Spinal cord (tissue), 10 donors: ENCODE measurements at places on chromosomes 7 and 10. TPM values are rescaled to one million over a fixed set of nuclear protein-coding genes. Genes with fewer than 3 reads are reported as not detected.

GRCh38 chr10:62870866-62871265, 54.7 kb upstream of the EGR2 start:
- H3K4me1 ChIP-seq: no peaks in the 10 kb centered on the region
- no peak overlapping the region for H3K27ac ChIP-seq
- H3K36me3 ChIP-seq: no peaks in the 10 kb centered on the region
- DNase-seq: no peak
- H3K27me3 ChIP-seq: no peaks in the 10 kb centered on the region

DNA sequence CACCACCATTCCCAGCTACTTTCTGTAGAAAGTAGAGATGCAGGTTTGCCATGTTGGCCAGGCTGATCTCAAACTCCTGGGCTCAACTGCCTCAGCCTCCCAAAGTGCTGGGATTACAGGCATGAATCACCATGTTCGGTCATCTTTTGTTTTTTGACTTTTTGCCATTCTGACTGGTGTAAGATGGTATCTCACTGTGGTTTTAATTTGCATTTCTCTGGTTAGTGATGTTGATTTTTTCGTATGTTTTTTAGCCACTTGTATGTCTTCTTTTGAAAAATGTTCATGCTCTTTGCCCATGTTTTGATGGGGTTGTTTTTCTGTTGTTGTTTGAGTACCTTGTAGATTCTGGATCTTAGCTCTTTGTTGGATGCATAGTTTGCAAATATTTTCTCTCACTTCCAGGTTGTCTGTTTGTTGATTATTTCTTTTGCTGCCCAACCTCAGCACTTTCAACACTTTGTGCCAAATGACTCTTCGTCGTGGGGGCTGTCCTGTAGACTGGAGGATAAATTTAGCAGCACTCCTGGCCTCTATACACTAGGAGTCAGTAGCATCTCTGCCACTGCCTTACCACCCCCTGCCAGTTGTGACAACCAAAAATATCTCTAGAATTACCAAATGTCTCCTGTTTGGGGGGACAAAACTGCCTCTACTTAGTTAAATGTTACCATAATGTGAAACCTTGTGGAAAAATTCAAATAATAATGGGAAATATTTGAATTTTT, 6.5 kb upstream of the CPED1 start:
- DNase-seq: no peak
- no peaks in the 10 kb centered on the region for H3K27me3 ChIP-seq

GRCh38 chr10:118471863-118472262, 123.6 kb downstream of the PRLHR start:
- no peak for DNase-seq
- H3K36me3 ChIP-seq: no peaks in the 10 kb centered on the region
- H3K4me1 ChIP-seq: peaks cover 6% of the 10 kb centered on the region
- H3K27ac ChIP-seq: no peak overlapping the region

DNA sequence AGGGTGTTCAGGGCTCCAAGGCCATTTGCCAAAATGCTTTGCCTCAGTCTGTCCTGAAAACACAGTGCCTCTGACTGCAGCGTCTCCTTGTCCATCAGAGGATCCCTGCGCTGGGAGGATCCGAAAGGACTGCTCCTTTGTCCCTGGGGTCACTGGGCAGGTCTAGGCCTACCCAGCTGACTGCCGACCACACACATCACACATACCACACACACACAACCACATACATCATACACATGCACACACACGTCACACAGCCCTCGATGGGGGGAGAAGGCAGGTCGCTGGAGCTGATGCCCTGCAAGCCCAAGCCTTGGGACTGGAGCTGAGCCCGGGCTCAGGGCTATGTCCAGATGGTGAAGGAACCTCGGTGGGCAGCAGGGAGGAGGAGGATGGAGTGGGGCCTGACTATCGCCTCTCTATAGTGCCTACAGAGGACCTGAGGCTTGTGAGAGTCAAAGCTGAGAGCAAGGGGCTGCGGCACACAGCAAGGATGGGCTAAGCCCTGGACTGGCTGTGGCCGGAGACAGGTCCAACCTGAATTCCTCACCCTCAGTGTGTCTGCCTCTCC, 29.1 kb downstream of the GPRIN2 start:
- H3K4me1 ChIP-seq: peaks cover 19% of the 10 kb centered on the region
- no peak overlapping the region for H3K27ac ChIP-seq
- no peaks in the 10 kb centered on the region for H3K27me3 ChIP-seq

DNA sequence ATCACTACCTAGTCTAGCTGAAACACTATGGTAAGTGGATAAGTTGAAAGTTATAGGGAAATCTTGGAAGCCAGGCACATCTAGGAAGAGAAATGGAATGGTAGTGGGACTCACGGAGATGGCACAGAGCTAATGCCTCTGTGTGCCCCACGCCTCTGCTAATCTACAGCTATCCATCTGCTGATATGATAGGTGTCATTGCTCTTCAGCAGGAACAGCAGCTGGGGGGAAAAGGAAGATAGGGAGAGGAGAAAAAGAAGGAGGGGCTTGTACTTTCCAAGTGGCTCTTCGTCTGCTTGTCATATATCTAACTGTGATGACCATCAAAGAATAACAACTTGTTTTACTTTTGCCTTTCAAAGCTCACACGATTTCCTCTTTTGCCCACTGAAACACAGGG, 1199.1 kb upstream of the SORCS1 start:
- H3K36me3 ChIP-seq: no peaks in the 10 kb centered on the region
- H3K27ac ChIP-seq: no peak overlapping the region
- no peak overlapping the region for H3K4me3 ChIP-seq
- H3K4me1 ChIP-seq: no peaks in the 10 kb centered on the region
- no peaks in the 10 kb centered on the region for H3K27me3 ChIP-seq

Gene NCF1
- 2.6 TPM for polyA plus RNA-seq

Gene CALU
- polyA plus RNA-seq: 89.6 TPM

Gene NOD1
- polyA plus RNA-seq: 5.1 TPM

Gene NXPH1
- 56.3 TPM for polyA plus RNA-seq
